ENCODE measurements at places on chromosomes 1 and 21. TPM values are rescaled to one million over a fixed set of nuclear protein-coding genes. Genes with fewer than 3 reads are reported as not detected.

Gene CYP4A22
- total RNA-seq = 1.4 TPM

Gene STRIP1
- 33.1 TPM for total RNA-seq

Gene DMRTA2
- total RNA-seq = 0.55 TPM

Gene RNPC3
- total RNA-seq = 32.7 TPM

Gene TMOD4
- not detected for total RNA-seq

Gene FAM3B
- not detected for total RNA-seq

Gene PGLYRP3
- not detected for total RNA-seq

Gene RGS4
- 8.9 TPM for total RNA-seq

Gene LIPI
- total RNA-seq = not detected

Gene CNKSR1
- total RNA-seq = 4.7 TPM

Gene GPA33
- not detected for total RNA-seq

Gene TNFRSF8
- 0.71 TPM for total RNA-seq

Gene NBPF20
- 2.2 TPM for total RNA-seq

DNA sequence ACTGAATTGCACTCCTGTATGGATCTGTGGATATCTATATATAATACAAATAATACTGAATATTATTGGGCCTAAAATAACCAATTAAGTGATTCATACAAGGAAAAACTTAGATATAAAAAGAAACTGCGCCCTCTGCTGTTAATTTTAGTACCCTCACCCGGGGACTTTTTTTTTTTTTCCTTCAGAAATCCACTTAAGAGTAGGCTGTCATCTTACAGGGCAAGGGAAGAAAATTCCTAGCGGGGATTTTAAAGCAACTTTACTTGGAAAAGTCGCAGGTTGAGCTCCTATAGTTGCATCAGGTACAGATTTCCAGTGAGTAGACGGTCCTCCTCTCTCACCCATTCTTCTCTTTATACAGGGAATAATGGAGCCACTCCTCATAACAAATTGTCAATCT lies 1.3 kb downstream of the NTNG1 start:
- H3K4me3 ChIP-seq = peak overlapping the region; percentile 70
- H3K27ac ChIP-seq = peak overlapping the region; percentile 73
- peaks cover 21% of the 10 kb centered on the region for H3K4me1 ChIP-seq
- no peak for DNase-seq

DNA sequence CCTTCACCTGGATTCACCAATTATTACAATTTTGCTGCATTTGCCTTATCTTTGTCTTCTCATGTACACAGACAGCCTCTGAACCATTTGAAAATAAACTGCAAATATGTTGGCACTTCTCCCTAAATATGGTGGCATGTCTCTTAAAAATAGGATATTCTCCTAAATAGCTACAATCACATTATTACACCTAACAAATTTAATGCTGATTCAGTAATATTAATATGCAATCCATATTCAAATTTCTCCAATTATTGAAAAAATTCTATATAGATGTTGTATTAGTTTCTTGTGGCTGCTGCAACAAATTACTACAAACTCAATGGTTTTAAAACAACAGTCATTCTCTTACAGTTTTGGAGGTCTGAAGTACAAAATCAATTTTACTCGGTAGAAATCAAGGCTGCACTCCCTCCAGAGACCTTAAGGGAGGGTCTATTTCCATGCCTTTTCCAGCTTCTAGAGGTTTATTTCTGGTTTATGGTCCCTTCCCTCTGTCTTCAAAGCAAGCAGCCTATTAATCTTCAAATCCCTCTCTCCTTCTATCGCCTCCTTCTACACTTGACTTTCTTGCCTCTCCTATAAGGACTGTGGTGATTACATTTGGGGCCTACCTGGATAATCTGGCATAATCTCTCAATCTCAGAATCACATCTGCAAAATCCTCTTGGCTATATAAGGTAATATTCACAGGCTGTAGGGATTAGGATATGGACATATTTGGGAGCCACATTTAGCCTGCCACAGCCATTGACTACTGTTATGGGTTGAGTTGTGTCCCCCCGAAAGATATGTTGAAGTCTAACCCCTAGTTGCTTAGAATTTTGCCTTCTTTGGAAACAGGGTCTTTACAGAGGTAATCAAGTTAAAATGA lies 52.5 kb upstream of the BOLA1 start:
- no peaks in the 10 kb centered on the region for H3K36me3 ChIP-seq
- H3K4me3 ChIP-seq = no peak overlapping the region
- no peak overlapping the region for H3K27ac ChIP-seq
- no peak for DNase-seq

GRCh38 chr21:44471341-44471740 lies 16.0 kb downstream of the LRRC3 start:
- H3K27ac ChIP-seq = no peak overlapping the region
- no peaks in the 10 kb centered on the region for H3K36me3 ChIP-seq
- no peak overlapping the region for H3K4me3 ChIP-seq
- H3K4me1 ChIP-seq = no peaks in the 10 kb centered on the region
- no peak for DNase-seq

GRCh38 chr1:28301368-28302174 lies 27.3 kb upstream of the MED18 start:
- no peaks in the 10 kb centered on the region for H3K27me3 ChIP-seq
- no peak for DNase-seq
- no peak overlapping the region for H3K4me3 ChIP-seq
- H3K36me3 ChIP-seq = no peaks in the 10 kb centered on the region
- no peaks in the 10 kb centered on the region for H3K4me1 ChIP-seq

GRCh38 chr1:61741711-61742619 lies at the start of gene PATJ:
Gene PATJ (plus strand): TSS chr1:61742480. CDS start chr1:61762893, 20,413 bp downstream.
- H3K36me3 ChIP-seq = no peaks in the 10 kb centered on the region
- peak within 1 kb of the TSS; percentile 98 for H3K4me3 ChIP-seq
- no peaks in the 10 kb centered on the region for H3K27me3 ChIP-seq
- H3K27ac ChIP-seq = peak within 1 kb of the TSS; percentile 97

GRCh38 chr1:86209346-86209745 lies 52.8 kb upstream of the COL24A1 start:
- H3K4me1 ChIP-seq = peaks cover 19% of the 10 kb centered on the region
- no peak overlapping the region for H3K27ac ChIP-seq
- no peaks in the 10 kb centered on the region for H3K36me3 ChIP-seq
- no peak overlapping the region for H3K4me3 ChIP-seq

DNA sequence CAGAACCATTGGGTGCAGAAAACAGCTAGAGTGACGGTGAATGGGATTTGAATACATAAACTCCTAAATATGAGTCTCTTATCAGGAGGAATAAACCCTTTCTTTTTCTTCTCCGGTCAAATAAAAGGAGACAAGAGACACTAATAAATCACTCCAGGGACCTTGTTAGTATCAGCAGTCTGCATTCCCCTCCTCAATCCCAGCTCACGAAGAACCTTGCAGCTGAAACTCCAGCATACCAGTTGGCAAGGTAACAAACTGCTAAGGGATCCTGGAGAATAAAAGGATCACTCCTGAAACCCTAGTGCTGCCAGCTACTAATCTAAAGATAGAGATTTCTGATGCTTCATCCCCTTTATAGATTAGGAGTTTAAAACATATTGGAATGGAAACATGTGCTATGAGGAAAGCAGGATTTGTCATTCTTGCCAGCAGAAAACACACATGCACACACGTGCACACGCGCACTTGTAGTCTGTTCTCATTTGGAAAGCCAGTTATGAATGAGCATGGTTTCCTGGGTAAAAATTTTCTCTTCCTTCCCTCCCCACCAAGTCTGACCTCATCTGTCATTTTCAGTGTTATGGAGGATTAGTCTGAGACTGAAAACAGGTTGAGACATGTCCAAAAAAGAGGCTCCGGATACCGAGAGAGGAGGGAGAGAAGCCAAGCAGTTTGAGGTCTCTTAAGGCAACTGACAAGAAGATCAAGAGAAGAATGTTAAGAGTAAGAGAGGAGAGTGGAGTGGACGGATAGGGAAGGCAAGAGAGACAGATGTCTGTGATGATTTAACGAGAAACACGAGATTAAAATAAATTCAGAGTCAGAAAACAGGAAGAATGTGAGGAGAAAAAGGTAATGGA lies 10.9 kb downstream of the IER5 start:
- H3K4me1 ChIP-seq = peaks cover 36% of the 10 kb centered on the region
- H3K4me3 ChIP-seq = no peak overlapping the region
- no peak for DNase-seq
- no peaks in the 10 kb centered on the region for H3K36me3 ChIP-seq

- H3K27ac ChIP-seq = no peak overlapping the region
- H3K4me1 ChIP-seq = no peaks in the 10 kb centered on the region
- H3K36me3 ChIP-seq = no peaks in the 10 kb centered on the region
- H3K27me3 ChIP-seq = no peaks in the 10 kb centered on the region
- no peak overlapping the region for H3K4me3 ChIP-seq
- DNase-seq = no peak
Measured at GRCh38 chr1:42736571-42737200, 3.4 kb downstream of the CLDN19 start.

- no peak for DNase-seq
- H3K36me3 ChIP-seq = no peaks in the 10 kb centered on the region
- no peak overlapping the region for H3K4me3 ChIP-seq
- no peaks in the 10 kb centered on the region for H3K4me1 ChIP-seq
- H3K27me3 ChIP-seq = no peaks in the 10 kb centered on the region
Measured at GRCh38 chr1:89382479-89382878, 18.6 kb downstream of the GBP6 start.

DNA sequence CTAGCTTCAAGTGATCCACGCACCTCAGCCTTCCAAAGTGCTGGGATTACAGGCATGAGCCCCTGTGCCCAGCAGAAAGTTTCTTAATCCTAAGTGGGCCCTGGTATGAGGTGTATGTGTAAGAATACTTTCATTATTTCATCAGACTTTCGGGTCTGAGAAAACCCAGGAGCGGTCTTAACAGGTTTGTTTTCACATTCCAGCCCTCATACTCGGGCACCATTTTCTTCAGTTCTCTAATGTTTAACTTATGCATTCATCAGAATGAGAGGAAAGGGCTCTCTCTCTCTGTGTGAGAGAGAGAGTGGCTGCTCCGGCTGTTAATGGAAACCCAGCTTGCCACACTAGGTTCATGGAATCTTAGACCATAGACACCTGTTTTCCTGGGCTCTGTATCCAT lies 4.2 kb upstream of the PADI1 start:
- H3K4me1 ChIP-seq = no peaks in the 10 kb centered on the region
- DNase-seq = no peak
- H3K36me3 ChIP-seq = no peaks in the 10 kb centered on the region
- H3K27ac ChIP-seq = no peak overlapping the region
- H3K4me3 ChIP-seq = no peak overlapping the region
- H3K27me3 ChIP-seq = no peaks in the 10 kb centered on the region

- H3K36me3 ChIP-seq = no peaks in the 10 kb centered on the region
- H3K4me1 ChIP-seq = peaks cover 7% of the 10 kb centered on the region
- H3K27me3 ChIP-seq = no peaks in the 10 kb centered on the region
- H3K4me3 ChIP-seq = no peak overlapping the region
- DNase-seq = no peak
Measured at GRCh38 chr1:82491301-82492048, 690.7 kb downstream of the ADGRL2 start.

- no peaks in the 10 kb centered on the region for H3K27me3 ChIP-seq
- peak overlapping the region; percentile 96 for H3K27ac ChIP-seq
- H3K4me3 ChIP-seq = peak overlapping the region; percentile 80
- H3K36me3 ChIP-seq = no peaks in the 10 kb centered on the region
- peak; percentile 78 for DNase-seq
- H3K4me1 ChIP-seq = peaks cover 30% of the 10 kb centered on the region
Measured at GRCh38 chr1:42334240-42335049, 590 bp downstream of the FOXJ3 start.

DNA sequence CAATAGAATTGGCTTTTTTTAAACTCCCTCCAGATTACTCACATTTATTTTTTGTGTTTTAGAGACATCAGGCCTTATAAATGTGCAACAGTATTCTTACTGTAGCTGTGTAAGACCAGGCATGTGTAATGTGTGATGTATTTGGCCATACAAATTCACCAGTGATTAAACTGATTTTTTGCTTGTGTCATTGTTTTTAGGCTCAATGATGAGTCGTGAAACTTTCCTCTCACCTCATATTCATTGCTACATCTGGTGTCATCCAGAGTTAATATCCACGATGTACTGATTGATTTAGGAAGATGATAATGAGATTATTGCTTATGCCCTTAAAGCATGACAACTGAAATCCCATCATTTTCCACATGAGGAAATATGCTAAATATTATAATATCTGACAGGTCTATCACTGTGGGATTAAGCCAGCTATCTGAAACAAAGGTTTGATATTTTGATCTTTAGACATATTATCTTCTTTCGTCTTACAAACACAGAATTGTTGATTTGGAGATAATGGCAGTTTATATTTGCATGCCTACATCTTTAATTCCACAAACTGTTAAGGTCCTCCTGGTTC lies 487.9 kb downstream of the PTBP2 start:
- H3K27ac ChIP-seq = no peak overlapping the region
- H3K27me3 ChIP-seq = no peaks in the 10 kb centered on the region
- no peaks in the 10 kb centered on the region for H3K36me3 ChIP-seq
- no peak for DNase-seq
